ENCODE measurements at places on chromosomes 5 and 9.

GRCh38 chr5:84383296-84383815 lies 1.3 kb downstream of the EDIL3 start:
- no peak for DNase-seq

GRCh38 chr5:1767524-1768282 lies 31.9 kb downstream of the MRPL36 start:
- no peak for DNase-seq

DNA sequence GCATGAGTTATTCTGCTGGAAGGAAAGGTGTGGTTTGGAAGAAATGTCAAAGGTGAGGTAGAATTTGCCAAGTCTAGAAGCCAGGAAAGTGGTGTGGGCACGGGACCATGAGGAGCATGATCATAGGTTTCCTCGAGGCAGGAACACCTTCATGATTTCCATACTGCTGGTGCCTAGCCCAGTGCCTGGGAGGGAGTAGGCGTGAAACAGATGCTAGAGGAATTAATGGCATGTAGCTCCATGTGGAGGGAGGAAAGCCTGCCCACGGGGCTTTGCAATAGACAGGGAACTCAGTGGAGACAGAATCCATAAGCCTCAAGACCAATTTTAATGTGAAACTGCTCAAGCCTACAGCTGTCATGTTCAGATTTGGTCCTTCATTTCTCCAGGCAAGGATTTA lies 35.1 kb downstream of the TTLL11 start:
- no peak for DNase-seq

GRCh38 chr5:63690546-63690945 lies 271.7 kb downstream of the HTR1A start:
- DNase-seq = no peak

- peak; percentile 63 for DNase-seq
Observed at GRCh38 chr5:55062039-55062779, 38.2 kb downstream of the GZMK start.

DNA sequence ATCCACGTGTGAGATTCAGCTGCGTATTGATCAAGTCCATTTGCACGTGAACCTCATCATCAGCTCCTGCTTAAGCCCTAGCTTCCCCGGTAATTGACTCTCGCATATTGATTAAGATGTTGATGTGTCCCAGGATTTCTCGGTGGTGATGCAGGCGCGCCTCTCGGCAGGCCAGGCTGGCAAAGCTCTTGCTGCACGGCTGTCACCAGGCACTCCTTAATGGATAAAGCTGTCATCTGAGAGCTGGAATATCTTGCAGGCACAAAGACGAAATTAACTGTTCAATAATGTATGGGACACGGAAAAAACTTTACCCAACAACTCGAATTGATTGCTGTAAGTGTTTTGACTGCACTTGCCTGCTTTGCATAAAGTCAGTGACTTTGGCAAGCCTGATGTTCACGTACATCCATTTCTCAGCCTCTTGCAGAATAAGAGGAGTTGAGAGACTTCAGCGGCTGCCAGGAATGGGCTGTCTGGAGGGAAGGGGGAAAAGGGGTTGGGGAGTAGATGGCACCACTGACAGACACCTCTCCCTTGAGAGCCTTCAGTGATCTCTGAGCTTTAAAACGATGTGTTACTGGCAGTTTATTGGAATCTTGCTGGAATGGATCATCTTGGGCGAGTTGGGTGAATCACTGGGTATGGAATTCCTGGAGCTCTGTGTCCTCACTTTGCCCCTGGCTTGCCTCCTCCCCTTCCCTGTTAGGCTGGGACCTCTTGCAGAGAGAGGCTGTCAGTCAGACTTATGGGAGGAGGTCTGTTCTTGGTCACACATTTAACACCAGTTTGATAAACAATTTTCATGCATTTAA lies 650.3 kb downstream of the CCDC171 start:
- DNase-seq = no peak

- no peak for DNase-seq
Observed at GRCh38 chr5:178340187-178340586, 107.6 kb upstream of the PHYKPL start.

- no peak for DNase-seq
Observed at GRCh38 chr9:8053501-8053900, 253.9 kb upstream of the DMAC1 start.

Measured in CD4-positive, alpha-beta T cell treated with Interleukin-6 at 100 ng/mL for 8 hours (primary cell).